Brain pericyte (primary cell): ENCODE measurements at places on chromosomes 12 and 14.

DNA sequence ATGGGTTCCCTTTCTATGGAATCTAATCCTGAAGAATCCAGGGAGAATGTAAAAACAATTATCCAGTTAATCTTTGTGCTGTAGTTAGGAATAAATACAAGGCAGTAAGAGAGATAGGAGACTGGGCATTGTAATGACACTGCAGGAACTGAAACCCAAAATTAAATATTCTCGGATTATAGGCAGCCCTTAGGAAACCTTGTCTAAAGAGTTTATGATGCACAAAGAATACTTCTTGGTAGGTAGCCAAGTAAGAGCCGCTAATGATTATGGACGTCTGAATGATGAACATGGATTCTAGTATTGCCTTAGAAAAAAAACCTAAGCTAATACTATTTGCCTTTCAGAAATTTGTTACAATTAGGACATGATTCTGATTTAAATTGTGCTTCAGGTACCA, 165.4 kb upstream of the LRIG3 start:
- no peak for DNase-seq

DNA sequence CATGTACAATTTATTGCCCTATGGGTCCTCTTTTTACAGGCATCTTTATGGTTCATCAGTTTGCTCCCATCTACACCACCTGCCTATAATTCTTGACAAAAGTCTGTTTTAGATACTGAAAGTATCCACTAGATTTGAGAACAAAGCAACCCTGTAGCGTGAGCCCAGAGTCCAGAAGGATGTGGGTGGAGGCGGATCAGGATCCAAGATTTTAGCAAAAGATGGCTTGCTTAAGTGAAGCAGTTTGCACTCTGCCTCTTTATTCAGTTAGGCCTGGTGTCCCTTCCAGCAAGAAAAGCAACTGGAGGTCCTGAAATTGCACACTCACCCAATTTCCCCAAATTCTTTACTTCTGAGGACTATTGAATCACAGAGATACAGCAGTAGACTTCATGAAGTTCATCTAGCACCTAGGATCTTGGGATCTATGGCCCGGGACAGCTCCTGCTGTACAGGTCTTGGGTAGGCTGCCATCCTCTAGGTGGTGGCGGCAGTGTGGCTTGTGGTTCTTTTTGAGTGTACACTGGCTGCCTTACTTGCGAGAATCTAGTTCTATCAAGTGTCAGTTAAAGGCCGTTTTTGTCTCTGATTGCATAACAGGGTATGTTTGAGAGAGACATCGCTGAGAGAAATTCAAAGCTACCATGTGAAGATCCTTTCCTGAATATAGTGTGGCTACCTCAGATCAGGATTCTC, 873.2 kb downstream of the NRXN3 start:
- no peak for DNase-seq

GRCh38 chr12:110246636-110247339, 34.3 kb upstream of the ATP2A2 start:
- no peak for DNase-seq

DNA sequence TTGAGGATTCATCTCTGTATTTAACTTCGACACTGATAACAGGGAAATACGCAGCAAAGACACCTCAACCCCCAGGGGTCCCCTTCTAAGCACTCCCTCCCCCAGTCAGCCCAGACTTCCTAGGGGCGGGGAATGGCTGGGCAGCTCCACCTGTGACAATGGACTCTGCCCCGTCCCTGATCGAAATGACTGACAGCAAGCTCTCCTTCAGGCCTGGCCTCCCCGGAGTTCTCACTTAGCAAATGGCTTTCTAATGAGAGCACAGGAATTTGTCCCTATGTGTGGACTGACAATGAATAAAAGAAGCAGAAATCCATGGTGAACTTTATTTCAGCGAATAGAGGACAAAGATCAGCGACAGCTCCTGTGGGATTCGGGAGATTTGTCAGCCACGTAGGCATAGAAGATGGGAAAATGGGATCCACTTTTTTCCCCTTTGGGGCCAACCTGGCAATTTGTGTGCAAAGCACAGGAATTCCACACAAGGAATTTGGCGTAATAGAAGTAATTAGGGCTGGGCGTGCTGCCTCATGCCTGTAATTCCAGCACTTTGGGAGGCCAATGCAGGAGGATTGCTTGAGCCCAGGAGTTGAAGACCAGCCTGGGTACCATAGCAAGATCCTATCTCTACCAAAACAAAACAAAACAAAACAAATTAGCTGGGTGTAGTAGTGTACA, 63.8 kb downstream of the TNFAIP2 start:
- DNase-seq, result no peak

DNA sequence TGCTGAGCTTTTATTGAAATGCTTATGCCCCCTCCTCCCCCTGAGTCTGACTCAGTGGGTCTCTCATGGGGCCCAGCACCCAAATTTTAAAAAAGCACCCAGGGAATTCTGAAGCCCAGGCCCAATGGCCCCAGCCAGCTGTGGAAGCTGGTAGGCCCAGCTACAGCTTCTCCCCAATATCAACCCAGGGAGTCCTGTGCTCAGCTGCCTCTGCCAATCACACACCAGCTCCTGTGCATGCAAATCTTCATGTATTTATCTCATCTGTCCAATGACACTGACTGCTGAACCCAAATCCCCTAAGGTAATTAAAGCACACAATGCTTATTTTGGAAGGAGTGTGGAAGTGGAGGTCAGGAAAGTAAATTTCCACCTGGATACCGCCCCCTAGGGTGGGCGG, 76.3 kb downstream of the CCDC88C start:
- DNase-seq, result no peak

- no peak for DNase-seq
Measured at GRCh38 chr14:50008974-50009373, 107.4 kb downstream of the VCPKMT start.

DNA sequence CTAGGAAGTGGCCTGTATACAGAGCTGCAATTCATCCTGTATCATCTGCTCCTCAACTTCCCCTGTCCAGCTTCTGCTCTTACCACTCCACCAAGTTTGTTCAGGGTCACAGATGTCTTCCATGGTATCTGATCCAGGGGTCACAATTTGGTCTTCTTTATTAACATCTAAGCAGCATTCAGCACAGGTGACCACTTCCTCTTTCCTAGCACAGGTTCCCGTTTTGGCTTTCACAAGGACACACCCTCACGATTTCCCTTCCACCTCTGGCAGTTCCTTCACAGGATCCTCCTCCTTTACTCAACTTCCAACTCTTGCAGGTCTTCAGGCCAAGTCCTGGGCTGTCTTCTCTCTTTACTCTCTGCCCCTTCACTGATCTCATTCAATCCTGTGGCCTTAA, 93.6 kb downstream of the TTC7B start:
- no peak for DNase-seq

GRCh38 chr14:105141026-105141425, 27.6 kb downstream of the JAG2 start:
- no peak for DNase-seq

DNA sequence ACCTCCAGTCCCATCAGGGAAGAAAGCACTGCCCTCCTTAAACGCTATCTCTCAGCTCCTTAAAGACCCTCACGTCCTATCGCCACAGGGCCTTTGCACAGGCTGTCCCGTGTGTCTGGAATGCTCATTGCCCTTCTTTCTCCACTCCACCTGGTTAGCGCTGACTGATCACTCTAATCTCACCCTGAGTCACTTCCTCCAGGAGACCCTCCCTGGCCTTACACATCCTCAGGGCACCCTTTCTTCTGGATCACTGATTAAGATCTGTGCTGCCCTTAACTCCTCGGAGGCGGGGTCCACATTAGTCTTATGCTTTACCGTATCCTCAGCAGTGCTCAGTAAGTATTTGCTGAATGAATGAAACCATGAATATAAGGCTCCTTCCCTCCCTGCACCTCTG, 94.7 kb downstream of the SYNE3 start:
- DNase-seq, result no peak

DNA sequence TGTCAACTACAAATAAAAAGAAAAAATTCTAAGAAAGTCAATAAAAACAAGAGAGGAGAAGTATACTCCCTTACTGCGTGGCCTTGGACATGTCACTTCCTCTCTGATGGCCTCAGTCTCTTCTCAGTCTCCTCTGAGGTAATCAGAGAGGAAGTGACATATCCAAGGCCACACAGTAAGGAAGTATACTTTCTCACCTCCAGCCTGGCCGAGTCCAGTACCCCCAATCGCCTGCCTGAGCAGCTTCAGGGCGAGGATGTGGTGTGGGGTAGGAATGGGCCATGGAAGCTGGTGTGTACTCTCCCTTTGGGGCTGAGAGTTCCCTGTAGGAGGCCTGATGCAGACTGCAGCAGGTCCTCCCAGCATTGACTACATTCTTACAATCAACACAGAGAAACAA, 15.8 kb downstream of the VDR start:
- DNase-seq, result no peak

DNA sequence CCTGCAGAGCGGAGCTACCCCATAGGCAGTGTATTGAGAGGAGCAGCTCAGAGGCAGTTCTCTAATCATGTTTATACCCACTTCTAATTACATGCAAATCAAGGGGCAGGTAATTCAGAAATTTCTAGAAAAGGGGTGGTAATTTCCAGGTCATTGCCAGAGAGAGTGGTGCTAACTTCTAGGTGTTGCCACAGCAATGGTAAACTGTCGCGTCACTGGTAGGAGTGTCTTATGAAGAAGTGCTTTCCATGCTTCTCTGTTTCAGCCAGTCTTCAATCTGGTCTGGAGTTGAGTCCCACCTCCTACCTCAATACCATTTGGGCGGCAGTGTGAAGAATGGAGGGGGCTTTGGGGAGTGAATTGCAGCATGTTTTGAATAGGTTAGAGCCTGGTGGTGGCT, 8.5 kb upstream of the AMN1 start:
- DNase-seq, result no peak

- no peak for DNase-seq
Measured at GRCh38 chr12:81141217-81141616, 63.3 kb downstream of the ACSS3 start.

DNA sequence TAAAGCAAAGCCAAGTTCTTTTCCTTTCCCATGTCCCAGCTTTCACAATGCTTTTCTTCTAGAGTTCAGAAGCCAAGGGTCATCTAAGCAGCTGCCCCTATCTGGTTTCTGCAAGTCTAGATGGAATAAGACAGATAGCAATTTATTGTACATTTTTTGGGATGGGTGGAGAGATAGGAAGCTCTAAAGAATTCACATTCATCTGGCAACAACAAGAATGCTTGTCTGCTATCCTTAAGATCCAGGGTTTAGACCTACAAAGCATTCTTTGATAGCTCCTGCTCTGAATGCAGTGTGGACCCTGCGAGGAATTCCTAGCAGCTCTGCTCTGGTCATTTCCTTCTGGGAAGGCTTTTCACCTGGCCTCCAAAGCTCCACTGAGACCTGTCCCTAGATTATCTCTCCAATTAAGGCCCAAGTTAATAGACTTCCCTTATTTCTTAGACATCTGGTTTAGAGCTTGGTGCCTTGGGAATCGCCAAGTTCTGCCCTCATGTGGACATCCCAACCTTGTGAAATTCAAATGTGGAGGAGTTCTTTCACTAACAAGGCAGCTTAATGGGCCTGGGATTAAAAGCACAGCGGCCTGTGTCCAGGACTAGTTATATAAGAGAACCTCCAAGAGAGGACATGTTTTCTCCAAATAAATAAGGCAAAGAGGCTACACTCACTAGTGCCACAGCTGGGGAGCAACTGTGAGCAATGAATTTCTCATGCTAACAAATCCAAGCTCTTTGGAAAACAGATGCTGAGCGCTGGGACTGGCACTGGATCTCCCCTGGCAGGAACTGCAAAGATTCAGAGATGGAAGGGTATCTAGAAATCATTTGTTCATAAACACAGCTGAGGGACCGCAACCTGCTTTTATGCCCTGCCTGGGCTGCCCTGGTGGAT, 384.5 kb upstream of the DDHD1 start:
- no peak for DNase-seq

- no peak for DNase-seq
Measured at GRCh38 chr12:2959192-2959504, at the start of gene TEAD4. TEAD4 (plus strand) TSS chr12:2959397.

- DNase-seq, result no peak
Measured at GRCh38 chr12:56197921-56198635, 8.8 kb upstream of the SMARCC2 start.

DNA sequence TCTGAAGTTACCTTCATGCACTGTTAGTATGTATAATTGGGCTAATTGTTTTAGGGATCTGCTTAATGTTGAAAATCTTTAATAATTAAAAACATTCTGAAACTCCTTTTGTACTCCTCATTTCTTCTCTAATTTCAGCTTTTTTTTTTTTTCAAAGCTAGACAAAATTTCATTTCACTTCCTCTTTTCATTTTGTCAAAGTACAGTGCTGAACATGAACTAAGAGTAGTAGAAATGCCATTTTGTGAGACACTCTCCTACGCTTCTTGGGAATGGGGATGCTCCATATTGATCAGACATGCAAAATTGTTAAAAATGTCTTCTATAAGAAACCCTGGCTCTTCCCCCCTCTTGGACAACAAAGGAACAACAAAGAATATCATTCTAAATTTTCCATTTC, 1.7 kb downstream of the ABCD2 start:
- no peak for DNase-seq

DNA sequence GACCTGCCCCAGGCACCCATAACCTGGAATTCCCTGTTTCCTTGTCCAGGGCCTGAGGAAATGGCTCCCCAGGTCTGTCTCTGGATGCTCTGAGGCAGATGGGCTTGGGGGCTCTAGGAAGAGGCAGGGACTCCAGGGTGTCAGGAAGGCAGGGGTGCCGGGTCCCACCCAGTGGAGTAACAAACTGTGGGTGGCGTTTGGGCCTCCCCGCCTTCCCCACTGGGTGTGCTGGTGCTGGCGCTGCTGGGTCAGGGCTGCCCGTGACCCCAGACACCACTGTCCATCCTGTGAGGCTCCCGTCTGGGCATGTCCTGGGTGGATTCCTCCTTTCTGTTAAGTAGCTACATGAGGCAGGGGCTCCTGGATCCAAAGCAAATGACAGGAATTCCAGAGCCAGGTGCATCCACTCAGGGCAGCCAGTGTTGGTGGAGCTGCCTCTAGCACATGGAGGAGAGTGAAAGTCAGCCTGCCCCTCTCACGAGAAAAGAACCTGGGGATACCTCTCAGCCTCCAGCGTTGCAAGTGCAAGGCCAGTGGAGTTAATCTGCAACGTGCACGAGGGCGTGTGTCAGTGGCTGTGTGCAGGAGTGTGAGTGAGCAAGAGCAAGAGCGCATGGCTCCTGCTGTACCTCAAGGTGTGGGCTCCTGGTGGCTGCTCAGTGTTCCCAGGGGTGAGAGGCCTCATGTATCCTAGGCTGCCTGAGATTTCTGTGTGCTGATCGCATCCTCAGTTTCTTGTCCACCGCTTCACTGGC, 403.1 kb downstream of the TMEM121 start:
- no peak for DNase-seq

GRCh38 chr14:59481871-59482540, 2.2 kb downstream of the L3HYPDH start:
- DNase-seq, result no peak
